ENCODE measurements at places on chromosomes 11 and 22. TPM values are rescaled to one million over a fixed set of nuclear protein-coding genes. Genes with fewer than 3 reads are reported as not detected.

DNA sequence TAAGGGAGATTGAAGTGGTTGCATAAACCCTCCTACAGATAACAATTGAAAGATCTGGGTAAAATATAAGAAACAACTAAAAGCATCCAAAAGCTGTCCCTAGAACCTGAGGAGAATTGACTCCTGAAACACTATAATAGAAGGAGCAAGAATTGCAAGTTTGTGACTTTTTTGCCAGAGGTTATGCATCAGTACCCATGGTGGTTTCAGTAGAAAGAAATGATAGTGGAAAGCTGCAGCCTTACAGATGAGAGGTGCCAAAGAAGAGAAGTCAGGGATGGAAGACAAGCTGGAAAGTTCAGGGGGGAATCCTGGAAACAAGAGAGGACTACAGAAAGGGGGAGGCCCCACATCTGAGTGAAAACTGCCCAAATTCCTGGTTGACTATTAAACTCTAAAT lies 80.7 kb downstream of the PACS1 start:
- peaks cover 15% of the 10 kb centered on the region for H3K36me3 ChIP-seq
- DNase-seq: no peak
- no peak overlapping the region for H3K4me3 ChIP-seq
- peaks cover 6% of the 10 kb centered on the region for H3K4me1 ChIP-seq

GRCh38 chr11:58880166-58880565 lies 35.7 kb upstream of the GLYATL2 start:
- H3K4me3 ChIP-seq: no peak overlapping the region
- H3K36me3 ChIP-seq: no peaks in the 10 kb centered on the region
- no peaks in the 10 kb centered on the region for H3K4me1 ChIP-seq
- H3K27me3 ChIP-seq: no peaks in the 10 kb centered on the region
- no peak overlapping the region for H3K27ac ChIP-seq

GRCh38 chr11:37595845-37596244 lies 997.8 kb upstream of the RAG2 start:
- no peak for DNase-seq
- H3K4me1 ChIP-seq: no peaks in the 10 kb centered on the region
- H3K27me3 ChIP-seq: no peaks in the 10 kb centered on the region
- no peaks in the 10 kb centered on the region for H3K36me3 ChIP-seq
- H3K27ac ChIP-seq: no peak overlapping the region

DNA sequence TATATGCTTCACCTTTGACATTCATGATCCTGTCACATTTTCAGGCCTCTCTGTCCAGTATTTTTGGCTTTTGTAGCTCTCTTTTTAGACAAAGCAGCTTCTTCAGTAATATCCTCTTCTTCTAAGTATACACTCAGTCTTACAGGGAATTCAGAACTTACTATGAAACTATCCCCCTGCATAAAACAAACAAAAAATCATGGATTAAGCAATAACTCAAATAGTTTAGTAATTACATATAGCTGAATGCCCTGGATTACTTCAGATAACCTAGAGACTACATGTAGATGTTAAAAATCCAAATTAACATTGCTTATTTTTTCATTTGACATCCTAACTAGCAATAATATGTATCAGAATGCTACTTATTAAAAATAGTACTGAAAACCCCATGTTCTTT lies 5.2 kb downstream of the TAF1D start:
- H3K4me3 ChIP-seq: peak overlapping the region; percentile 87
- peaks cover 88% of the 10 kb centered on the region for H3K36me3 ChIP-seq
- H3K4me1 ChIP-seq: peaks cover 2% of the 10 kb centered on the region
- no peak for DNase-seq
- H3K27ac ChIP-seq: no peak overlapping the region

- DNase-seq: no peak
- no peak overlapping the region for H3K27ac ChIP-seq
- no peaks in the 10 kb centered on the region for H3K27me3 ChIP-seq
- no peaks in the 10 kb centered on the region for H3K36me3 ChIP-seq
Observed at GRCh38 chr11:107898270-107898669, 30.0 kb upstream of the RAB39A start.

GRCh38 chr22:24982301-24983056 lies 30.0 kb downstream of the KIAA1671 start:
- no peaks in the 10 kb centered on the region for H3K27me3 ChIP-seq
- no peak for DNase-seq

DNA sequence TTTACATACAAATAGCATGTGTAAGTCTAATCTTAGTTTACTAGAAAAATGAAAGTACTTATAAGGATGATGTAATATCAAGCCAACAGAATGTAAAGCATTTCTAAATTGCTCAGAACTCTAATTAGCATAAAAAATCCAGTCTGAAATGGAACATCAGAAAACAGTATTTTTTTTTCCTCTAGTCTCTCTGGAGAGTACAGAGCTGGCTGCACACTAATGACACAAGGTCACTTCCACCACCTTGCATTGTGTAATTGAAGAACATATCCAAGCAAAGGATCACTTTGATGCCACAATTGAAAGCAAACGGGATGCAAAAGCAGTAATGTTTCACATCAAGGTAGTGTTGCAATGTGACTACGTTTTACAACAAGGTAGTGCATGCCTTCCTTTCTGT lies 548.0 kb upstream of the LUZP2 start:
- H3K27ac ChIP-seq: no peak overlapping the region
- no peaks in the 10 kb centered on the region for H3K4me1 ChIP-seq
- DNase-seq: no peak
- no peaks in the 10 kb centered on the region for H3K36me3 ChIP-seq
- H3K4me3 ChIP-seq: no peak overlapping the region

Gene OR6T1
- total RNA-seq: not detected

Gene CCDC73
- not detected for total RNA-seq

Gene SLC16A8
- 0.50 TPM for total RNA-seq

GRCh38 chr11:67646535-67647336 lies 3.8 kb downstream of the ACY3 start:
- H3K27me3 ChIP-seq: no peaks in the 10 kb centered on the region
- no peak overlapping the region for H3K27ac ChIP-seq
- H3K4me1 ChIP-seq: no peaks in the 10 kb centered on the region
- H3K4me3 ChIP-seq: no peak overlapping the region
- DNase-seq: peak; percentile 42

DNA sequence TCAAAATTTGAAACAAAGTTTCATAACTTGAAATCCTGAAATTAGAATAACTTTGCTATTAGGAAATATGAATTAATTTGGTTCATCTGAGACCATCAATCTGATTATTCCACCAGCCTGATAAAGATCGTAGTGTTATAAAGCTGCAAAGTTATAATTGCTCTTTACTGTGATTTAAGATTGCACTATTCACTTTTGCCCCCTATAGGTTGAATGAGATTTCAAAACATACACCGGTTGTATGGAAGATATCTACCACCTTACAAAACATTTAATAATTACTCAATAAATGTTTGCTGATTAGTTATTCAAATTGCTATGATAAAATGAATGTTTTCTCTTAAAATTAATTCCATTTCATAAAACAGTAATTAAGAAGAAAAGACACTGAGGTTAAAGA lies 26.1 kb downstream of the APIP start:
- H3K4me1 ChIP-seq: no peaks in the 10 kb centered on the region
- H3K27me3 ChIP-seq: no peaks in the 10 kb centered on the region
- H3K27ac ChIP-seq: no peak overlapping the region
- no peak overlapping the region for H3K4me3 ChIP-seq
- DNase-seq: no peak

- no peak overlapping the region for H3K27ac ChIP-seq
- no peak for DNase-seq
- H3K27me3 ChIP-seq: no peaks in the 10 kb centered on the region
Observed at GRCh38 chr11:133501643-133502539, 30.4 kb downstream of the OPCML start.

DNA sequence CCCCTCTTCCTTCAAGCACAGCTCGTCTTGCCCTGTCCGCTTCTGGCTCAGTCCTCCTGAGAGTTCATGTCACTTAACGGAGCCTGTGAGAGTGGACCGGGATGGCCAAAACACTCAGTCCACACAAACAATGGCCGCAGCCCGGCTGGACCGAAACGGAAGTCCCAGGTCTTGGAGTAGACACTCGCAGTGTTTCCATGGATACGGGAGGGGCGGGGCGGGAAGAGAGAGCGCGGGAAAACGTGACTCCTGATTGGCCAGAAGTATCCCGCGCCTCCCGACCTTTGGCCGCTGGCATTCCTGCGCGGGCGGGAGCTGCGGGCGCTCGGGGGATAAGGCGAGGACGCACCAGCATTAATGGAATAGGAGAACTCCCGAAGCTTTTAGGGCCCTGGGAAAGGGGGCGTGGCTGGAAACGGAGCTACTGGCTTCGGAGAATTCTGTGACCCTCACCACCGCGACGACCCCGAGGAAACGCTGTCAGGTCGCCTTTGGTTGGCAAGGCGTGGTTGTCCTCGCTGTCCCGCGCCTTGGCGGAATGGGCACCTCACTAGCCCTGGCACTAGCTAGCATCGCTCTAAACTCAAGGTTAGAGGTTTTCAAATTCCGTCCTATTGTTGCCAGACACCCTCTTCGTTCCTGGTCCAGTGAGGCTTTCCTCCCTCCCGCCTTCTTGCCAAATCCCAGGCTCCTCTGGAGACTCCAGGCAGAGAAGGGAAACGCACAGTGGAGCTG lies at the start of the genes NLRP14 and ZNF214:
NLRP14 (plus strand) TSS at position 297 of the 735 bp plus-strand sequence. CDS start 18,108 bp downstream, outside the sequence.
ZNF214 (minus strand) TSS at position 164 of the 735 bp plus-strand sequence. CDS start 17,511 bp downstream, outside the sequence.
- H3K27me3 ChIP-seq: peaks cover 17% of the 10 kb centered on the region
- H3K4me3 ChIP-seq: peak within 1 kb of the TSS; percentile 98
- H3K4me1 ChIP-seq: no peaks in the 10 kb centered on the region
- peak within 1 kb of the TSS; percentile 73 for H3K27ac ChIP-seq
- no peaks in the 10 kb centered on the region for H3K36me3 ChIP-seq

Gene VPREB1
- not detected for total RNA-seq

DNA sequence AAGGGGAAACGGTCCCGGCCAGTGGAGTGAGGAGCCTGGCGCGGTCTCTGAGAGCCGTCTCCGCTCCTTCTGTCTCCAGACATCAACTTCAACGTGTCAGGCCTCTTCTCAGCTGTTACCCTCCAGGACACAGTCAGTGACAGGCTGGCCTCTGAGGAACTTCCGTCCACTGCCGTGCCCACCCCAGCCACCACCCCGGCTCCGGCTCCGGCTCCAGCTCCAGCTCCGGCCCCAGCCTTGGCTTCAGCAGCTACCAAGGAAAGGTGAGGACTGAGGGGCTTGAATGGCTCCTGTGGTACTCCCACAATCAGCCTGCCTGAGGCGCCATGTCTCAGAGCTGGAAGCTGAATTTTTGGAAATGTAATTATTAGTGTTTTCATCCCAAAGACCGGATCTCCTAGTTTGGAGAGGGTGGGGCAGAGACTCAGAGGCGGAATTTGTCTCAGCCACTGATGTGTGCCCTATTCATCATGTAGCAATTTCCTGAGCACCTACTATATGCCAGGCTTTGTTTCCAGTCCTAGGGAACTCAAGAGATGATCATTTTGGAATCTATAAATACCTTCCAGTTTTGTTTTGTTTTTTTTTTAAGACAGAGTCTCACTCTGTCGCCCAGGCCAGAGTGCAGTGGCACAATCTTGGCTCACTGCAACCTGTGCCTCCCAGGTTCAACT lies 7.9 kb upstream of the PDXP start:
- H3K36me3 ChIP-seq: peaks cover 20% of the 10 kb centered on the region
- H3K4me1 ChIP-seq: no peaks in the 10 kb centered on the region
- no peak overlapping the region for H3K4me3 ChIP-seq
- H3K27me3 ChIP-seq: no peaks in the 10 kb centered on the region
- H3K27ac ChIP-seq: no peak overlapping the region
- DNase-seq: no peak
